ENCODE measurements at places on chromosomes 2 and 18. TPM values are rescaled to one million over a fixed set of nuclear protein-coding genes. Genes with fewer than 3 reads are reported as not detected.

Gene SLC19A3
- 1.7 TPM for total RNA-seq

Gene LONRF2
- total RNA-seq, result 2.9 TPM

GRCh38 chr2:26640781-26641564 is at the start of gene CIB4:
Gene CIB4 (minus strand): TSS chr2:26641366. CDS start chr2:26641314, 52 bp downstream.
- DNase-seq, result no peak
- H3K4me3 ChIP-seq, result no peak within 1 kb of the TSS
- H3K27me3 ChIP-seq, result no peaks in the 10 kb centered on the region
- no peaks in the 10 kb centered on the region for H3K36me3 ChIP-seq

DNA sequence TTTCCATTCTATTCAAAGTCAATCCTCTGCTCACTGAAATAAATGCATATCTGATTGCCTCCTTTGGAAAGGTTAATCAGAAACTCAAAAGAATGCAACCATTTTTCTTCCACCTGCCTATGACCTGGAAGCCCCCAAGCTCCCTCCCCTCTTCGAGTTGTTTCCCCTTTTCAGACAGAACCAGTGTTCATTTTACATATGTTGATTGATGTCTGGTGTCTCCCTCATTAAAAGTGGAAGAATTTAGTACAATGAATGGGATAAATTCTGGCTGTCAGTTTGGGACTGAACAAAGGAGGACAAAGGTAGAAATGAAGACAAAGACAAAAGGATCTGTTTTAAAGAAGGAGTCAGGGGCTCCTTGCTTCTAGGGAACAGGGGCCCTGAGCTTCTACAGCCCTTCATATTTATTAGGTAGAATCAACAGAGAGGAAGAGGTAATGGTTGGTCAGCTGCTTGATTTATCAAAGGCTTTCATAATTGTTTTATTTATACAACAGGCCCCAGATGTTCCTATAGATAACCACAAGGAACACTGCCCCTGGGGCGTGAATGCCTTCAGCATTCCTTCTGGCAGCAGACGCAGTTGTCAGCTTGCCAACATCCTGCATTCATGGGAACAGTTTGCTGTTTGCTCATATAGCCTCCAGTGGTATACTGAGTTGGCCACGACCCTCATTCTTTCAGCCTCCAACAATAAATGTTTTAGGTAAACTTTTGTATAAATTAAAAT is 949.8 kb upstream of the LRATD1 start:
- H3K27ac ChIP-seq, result peak overlapping the region; percentile 38
- peak; percentile 4 for DNase-seq
- no peak overlapping the region for H3K4me3 ChIP-seq

- H3K36me3 ChIP-seq, result no peaks in the 10 kb centered on the region
- H3K4me1 ChIP-seq, result no peaks in the 10 kb centered on the region
- DNase-seq, result peak; percentile 40
- no peaks in the 10 kb centered on the region for H3K27me3 ChIP-seq
- H3K27ac ChIP-seq, result no peak overlapping the region
- H3K4me3 ChIP-seq, result no peak overlapping the region
These were observed 23.9 kb downstream of the CFAP65 start for GRCh38 chr2:219017201-219017931.

Gene SERPINB3
- total RNA-seq, result not detected

- no peaks in the 10 kb centered on the region for H3K36me3 ChIP-seq
- no peaks in the 10 kb centered on the region for H3K4me1 ChIP-seq
- no peaks in the 10 kb centered on the region for H3K27me3 ChIP-seq
- H3K4me3 ChIP-seq, result no peak overlapping the region
- H3K27ac ChIP-seq, result peak overlapping the region; percentile 22
- DNase-seq, result no peak
These were observed 862.4 kb upstream of the ACVR2A start for GRCh38 chr2:146982393-146982846.

Gene RTP5
- total RNA-seq, result not detected

- H3K36me3 ChIP-seq, result no peaks in the 10 kb centered on the region
- peaks cover 26% of the 10 kb centered on the region for H3K4me1 ChIP-seq
- DNase-seq, result no peak
- peak within 1 kb of the TSS; percentile 57 for H3K4me3 ChIP-seq
- peaks cover 23% of the 10 kb centered on the region for H3K27me3 ChIP-seq
These were observed at the start of gene LRP1B for GRCh38 chr2:142131010-142131669. Gene LRP1B (minus strand): TSS chr2:142131016. CDS start chr2:142130729, 287 bp downstream.

DNA sequence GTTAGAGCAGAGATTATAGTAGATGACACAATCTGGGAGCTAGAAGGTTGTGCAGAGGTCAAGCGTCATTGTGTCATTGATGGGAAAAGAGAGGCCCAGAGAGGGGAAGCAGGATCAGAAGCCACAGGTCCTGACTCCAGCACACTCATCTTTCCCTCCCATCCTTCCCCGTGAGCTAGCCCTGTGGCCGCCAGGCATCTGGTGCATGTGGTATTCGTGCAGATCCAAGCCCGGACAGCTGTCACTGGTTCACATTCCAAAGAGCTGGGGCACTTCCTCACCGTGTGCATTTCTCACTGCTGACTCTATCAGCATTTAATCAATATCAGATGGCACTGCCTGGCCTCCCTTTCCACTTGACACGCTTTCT is 94.1 kb upstream of the THOC1 start:
- no peaks in the 10 kb centered on the region for H3K27me3 ChIP-seq
- H3K27ac ChIP-seq, result no peak overlapping the region
- peak; percentile 52 for DNase-seq
- H3K4me3 ChIP-seq, result no peak overlapping the region
- H3K36me3 ChIP-seq, result no peaks in the 10 kb centered on the region

GRCh38 chr2:220221992-220222391 is 594.6 kb downstream of the SLC4A3 start:
- H3K4me3 ChIP-seq, result no peak overlapping the region
- no peaks in the 10 kb centered on the region for H3K27me3 ChIP-seq
- no peaks in the 10 kb centered on the region for H3K4me1 ChIP-seq
- H3K36me3 ChIP-seq, result no peaks in the 10 kb centered on the region
- DNase-seq, result no peak

Gene B4GALT6
- total RNA-seq, result not detected

DNA sequence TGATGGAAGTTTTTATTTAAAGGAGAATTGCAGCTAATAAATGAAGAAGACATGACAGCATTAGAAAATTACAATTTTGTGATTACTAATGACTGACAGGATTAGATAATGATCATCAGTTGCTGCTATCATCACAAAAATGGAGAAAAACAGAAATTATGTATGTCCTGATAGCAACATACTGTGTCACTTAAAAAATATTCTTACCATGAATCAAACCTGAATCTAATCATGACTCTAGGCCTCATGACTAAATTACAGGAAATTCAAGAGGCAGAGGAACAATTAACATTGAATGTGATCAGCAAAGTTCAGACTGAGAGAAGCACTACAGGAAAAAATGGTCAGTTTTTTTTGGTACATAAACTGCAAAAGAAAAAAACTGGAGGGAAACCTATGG is 147.8 kb downstream of the PMAIP1 start:
- no peak overlapping the region for H3K27ac ChIP-seq
- H3K4me3 ChIP-seq, result no peak overlapping the region
- H3K27me3 ChIP-seq, result no peaks in the 10 kb centered on the region
- no peaks in the 10 kb centered on the region for H3K4me1 ChIP-seq

DNA sequence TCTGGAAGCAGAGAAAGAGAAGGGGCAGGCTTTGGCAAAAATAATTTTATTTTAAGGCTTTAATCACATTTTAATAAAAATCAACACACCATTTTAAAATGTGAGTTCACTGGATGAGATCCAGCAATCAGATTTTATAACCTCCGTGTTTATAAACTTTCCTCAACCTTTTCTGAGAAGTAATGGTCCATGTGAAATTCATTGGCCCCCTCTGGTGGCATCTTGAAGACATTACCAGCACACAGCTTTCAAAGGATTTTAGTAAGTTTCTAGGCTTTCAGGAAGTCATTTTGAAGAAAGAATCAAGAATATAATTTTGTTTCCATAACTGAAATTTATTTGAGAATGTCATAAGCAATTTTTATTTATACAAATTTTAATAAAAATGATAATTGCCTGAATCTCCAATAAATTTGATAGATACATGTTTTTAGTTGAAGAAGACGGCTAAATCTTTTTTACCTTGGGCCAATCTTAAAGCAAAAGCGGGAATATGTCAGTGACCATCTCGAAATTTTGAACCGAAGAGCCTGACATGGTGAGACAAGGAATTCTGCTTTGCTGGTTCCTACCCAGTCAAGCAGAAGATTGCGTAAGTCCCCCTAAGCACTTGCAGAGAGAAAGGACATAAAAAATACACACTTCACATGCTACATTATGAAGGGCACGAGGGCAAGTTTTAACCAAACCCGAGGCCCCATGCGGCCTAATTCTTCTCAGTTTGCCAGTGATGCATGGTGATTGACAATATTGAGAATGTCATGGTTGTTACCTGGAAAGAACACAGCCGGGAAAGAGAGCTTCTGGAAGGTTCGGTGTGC is 128.4 kb upstream of the CBLN2 start:
- H3K4me1 ChIP-seq, result no peaks in the 10 kb centered on the region
- DNase-seq, result no peak
- H3K27ac ChIP-seq, result no peak overlapping the region
- H3K4me3 ChIP-seq, result no peak overlapping the region
- H3K36me3 ChIP-seq, result no peaks in the 10 kb centered on the region

Gene ZNF804A
- not detected for total RNA-seq

DNA sequence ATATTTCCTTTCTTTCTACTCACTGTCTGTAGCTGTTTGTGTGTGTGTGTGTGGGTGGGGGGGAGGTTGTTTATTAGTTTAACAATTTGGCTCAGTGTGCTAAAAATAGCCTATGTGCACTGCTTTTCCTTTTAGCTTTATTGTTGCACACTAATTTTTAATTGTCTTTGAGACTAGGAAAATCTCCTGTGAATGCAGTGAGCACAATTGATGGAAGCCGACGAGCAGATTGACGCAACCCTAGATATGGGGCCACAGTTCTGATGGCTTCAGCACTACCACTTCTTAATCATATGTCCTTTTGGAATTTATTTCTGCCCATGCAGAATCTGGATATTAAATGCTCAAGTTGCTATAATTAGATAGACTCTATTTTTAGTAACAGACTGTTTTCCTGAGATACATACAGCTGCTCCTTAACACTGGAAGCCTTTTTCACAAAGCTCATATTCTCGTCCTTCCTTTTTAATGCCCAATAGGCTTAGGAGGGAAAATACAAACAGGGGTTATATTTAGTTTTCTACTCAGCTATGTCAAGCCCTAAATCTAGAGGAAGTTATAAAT is 109.1 kb downstream of the IRS1 start:
- H3K4me1 ChIP-seq, result peaks cover 13% of the 10 kb centered on the region
- no peak for DNase-seq
- no peaks in the 10 kb centered on the region for H3K36me3 ChIP-seq
- no peak overlapping the region for H3K4me3 ChIP-seq

GRCh38 chr2:239829326-239829725 is 195.8 kb downstream of the NDUFA10 start:
- DNase-seq, result peak; percentile 14
- peaks cover 18% of the 10 kb centered on the region for H3K4me1 ChIP-seq
- H3K27me3 ChIP-seq, result no peaks in the 10 kb centered on the region
- H3K36me3 ChIP-seq, result no peaks in the 10 kb centered on the region
- H3K27ac ChIP-seq, result no peak overlapping the region
- H3K4me3 ChIP-seq, result no peak overlapping the region

GRCh38 chr2:30422444-30423040 is 24.5 kb upstream of the LCLAT1 start:
- no peaks in the 10 kb centered on the region for H3K36me3 ChIP-seq
- DNase-seq, result peak; percentile 83

GRCh38 chr2:129456691-129457090 is 522.8 kb upstream of the RAB6C start:
- H3K4me1 ChIP-seq, result no peaks in the 10 kb centered on the region
- H3K27ac ChIP-seq, result no peak overlapping the region
- H3K27me3 ChIP-seq, result no peaks in the 10 kb centered on the region
- H3K4me3 ChIP-seq, result no peak overlapping the region
- DNase-seq, result no peak
- H3K36me3 ChIP-seq, result no peaks in the 10 kb centered on the region

DNA sequence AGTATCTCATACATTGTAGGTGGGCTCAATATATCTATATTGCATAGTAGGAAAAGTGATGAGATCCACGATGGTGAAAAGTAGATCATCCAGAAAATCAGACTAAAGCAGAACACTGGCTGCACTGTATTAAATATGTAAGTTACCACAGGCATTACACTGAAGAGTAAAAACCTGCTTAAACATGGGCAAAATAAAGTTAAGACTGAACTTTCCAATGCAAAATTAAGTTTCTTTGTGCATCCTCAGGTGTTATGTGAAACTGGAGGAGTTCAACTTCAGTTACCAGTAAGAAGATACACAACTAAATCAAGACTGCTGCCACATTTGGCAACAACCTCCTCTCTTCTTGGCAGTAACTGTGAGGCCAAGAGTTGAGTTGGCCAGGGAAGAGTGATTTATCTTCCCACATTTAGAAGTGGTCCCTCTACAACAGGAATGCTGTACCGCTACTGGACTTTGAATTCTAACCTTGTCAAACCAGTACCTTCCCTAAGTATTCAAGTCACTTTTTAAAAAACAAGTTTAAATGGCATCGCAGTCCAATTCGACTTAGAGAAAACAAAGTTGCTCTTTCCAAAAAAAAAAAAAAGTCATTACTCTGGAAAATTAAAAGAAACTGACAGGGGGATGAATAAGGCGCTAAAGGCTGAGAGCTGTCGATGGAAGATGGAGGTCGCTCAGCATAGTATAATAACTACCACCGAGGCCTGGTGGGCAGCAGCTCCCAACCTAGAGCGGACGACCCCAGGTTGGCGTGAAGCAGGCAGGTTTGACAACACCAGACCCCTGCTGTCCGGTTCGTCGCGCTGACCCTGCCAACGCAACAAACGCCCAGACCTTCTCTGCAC is 1.1 kb downstream of the MAP4K3 start:
- no peak for DNase-seq
- H3K27ac ChIP-seq, result peak overlapping the region; percentile 90
- peaks cover 78% of the 10 kb centered on the region for H3K4me1 ChIP-seq
- peak overlapping the region; percentile 60 for H3K4me3 ChIP-seq
- H3K36me3 ChIP-seq, result no peaks in the 10 kb centered on the region

- no peak overlapping the region for H3K27ac ChIP-seq
- H3K4me3 ChIP-seq, result no peak overlapping the region
- no peaks in the 10 kb centered on the region for H3K4me1 ChIP-seq
- no peaks in the 10 kb centered on the region for H3K27me3 ChIP-seq
- DNase-seq, result no peak
These were observed 28.2 kb downstream of the CDKL4 start for GRCh38 chr2:39215545-39215944.

DNA sequence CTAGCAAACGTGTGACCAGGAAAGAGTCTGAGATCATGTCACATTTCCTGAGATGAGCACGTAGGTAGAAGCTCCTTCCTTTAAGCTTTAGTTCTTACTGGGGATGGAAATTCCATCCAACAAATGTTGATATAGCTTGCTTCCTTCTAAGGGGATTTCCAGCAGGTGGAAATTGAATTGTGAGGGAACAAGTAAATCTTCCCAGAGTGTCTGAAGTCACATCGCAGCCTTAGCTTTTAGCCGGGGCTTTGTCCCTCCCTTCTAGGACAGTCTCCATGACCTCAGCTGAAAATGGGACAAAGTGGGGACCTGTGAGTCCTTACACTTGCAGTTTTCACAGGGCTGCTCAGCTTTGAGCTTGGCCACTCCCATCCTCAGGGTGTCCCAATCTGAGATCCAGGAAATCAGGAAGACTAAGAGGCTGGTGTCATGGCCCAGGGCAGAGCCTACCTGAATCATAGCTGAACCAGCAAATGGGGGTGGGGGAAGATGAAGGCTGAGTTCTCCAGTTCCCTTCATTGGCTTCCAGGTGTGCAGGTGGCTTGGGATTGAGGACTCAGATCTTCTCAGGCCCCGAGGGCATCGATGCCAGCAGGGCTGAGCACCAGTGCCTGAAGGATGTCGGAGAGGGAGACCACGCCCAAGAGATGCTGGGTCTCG is 8.3 kb downstream of the PRKAG3 start:
- DNase-seq, result no peak
- H3K4me1 ChIP-seq, result no peaks in the 10 kb centered on the region
- H3K4me3 ChIP-seq, result no peak overlapping the region
- peaks cover 8% of the 10 kb centered on the region for H3K27me3 ChIP-seq
- peaks cover 19% of the 10 kb centered on the region for H3K36me3 ChIP-seq
